Stimulated activated CD8-positive, alpha-beta memory T cell treated with anti-CD3 and anti-CD28 coated beads, Interleukin-12 subunit alpha, Interleukin-12 subunit beta, amount 100 ng/mL, for 1 hour (primary cell): ENCODE measurements at places on chromosomes 5 and 9.
A peak's percentile ranks its signal among the peaks of the same experiment; 100 is the strongest.

GRCh38 chr9:72565535-72565934 lies 44.1 kb downstream of the TMC1 start:
- no peak for DNase-seq

DNA sequence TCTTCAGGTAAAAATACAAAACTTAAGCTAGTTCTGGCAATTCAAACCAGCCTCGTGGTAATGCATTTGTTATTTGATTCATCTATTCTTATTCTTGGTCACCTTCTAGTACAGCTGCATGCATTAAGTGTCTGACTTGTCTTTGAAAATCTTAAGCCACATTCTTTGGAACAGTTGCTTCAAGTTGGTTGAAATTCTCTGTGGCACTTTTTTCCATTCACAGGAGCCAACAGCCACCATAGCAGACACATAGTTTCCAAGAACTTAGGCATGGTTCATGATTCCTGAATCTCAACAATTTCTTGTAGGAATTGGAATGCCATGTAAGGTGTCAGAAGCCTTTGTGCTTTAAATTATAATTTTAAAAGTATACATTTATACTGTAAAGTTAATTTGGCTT lies 47.4 kb upstream of the MEF2C start:
- no peak for DNase-seq

DNA sequence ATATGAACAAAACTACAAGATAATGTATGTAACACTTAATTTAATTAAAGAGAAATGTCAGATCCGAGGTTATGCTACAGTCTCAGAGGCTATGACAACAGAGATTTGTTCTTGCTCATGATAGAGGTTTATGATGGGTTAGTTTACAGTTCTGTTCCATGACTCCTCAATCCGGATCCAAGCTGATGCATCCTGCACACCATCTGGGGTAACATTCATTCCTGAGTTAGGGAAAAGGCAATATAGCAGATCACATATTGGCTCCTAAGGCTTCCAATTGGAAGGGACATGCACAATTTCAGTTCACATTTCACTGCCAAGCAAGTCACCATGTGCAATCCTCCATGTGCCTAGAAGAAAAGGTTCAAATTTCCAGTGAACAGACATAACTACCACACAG lies 40.4 kb downstream of the ABLIM3 start:
- no peak for DNase-seq

DNA sequence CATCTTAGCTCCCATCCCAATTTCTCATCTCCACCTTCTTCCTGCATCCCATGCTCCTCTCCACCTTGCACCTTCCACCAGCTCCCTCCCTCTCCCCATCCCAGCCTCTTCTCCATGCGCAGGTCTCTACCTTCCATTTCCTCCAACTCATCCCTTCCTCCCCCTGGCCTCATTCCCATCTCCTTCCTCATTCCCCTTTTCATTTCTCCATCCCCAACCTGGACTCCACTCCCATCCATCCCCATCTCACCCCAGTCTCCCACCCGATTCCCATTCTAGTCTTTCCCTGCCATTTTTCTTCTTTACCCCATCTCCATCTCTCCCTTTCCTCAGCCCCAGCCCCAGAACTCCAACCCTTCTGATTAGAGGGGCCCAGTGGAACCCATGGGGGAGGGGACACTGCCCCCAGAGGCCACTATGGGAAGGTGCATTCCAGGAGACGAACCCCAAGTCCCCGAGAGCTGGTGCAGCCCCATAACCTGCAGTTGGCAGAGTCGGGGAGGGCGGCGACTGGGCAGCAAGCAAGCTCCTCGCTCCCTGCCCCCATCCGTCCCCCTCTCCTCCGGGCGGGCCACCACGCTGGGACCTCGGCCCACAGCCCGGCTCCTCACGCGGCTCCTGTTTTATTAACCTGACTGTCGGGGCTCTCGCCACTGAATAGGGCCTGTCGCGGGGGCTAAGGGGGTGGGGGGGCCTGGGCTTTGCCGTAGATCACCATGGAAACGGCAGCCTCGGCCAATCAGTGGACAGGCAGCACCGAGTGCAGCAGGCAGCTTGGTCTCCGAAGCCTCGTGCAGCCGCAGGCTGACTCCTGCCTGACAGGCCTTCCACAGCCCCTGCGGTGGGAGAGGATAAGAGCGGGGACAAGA lies 66.7 kb downstream of the PCDH1 start:
- peak; percentile 8 for DNase-seq

DNA sequence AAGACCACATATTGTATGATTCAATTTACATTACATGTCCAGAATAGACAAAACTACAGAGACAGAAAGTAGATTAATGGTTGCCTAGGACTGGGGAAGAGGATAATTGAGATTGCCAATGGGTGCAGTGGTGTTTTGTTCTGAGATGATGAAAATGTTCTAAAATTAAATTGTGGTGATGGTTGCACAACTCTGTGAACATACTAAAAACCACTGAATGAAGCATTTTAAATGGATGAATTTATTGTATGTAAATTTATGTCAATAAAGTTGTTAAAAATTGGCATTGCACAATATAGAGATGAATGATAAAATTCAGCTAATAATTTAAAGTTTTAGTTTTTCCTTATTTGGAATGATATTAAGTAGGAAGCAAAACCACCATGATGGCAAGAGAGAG lies 109.5 kb upstream of the NR4A3 start:
- DNase-seq: no peak

- no peak for DNase-seq
These were observed 28.2 kb downstream of the ITGA2 start for GRCh38 chr5:53017383-53017782.

DNA sequence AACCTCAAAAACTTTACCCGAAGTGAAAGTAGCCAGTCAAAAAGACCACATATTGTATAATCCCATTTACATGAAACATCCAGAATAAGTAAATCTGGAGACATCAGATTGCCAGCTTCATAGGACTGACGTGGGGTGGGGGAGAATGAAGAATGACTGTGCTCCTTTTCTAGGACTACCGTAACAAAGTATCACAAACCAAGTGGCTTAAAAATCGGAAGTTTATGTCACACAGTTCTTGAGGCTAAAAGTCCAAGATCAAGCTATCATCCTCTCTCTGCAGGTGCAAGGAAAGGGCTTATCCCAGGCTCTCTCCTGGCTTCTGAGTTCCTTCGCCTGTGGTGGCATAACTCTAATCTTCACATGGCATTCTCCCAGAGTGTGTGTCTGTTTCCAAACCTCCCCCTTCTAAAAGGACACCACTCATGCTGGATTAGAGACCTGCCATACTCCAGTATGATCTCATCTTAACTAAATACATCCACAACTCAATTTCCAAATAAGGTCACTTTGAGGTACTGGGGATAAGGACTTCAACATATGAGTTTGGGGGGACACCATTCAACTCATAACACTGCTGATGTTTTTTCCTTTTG lies 25.5 kb downstream of the ADAM19 start:
- DNase-seq: no peak

GRCh38 chr5:132277971-132278853 lies 16.0 kb upstream of the SLC22A4 start:
- DNase-seq: no peak

DNA sequence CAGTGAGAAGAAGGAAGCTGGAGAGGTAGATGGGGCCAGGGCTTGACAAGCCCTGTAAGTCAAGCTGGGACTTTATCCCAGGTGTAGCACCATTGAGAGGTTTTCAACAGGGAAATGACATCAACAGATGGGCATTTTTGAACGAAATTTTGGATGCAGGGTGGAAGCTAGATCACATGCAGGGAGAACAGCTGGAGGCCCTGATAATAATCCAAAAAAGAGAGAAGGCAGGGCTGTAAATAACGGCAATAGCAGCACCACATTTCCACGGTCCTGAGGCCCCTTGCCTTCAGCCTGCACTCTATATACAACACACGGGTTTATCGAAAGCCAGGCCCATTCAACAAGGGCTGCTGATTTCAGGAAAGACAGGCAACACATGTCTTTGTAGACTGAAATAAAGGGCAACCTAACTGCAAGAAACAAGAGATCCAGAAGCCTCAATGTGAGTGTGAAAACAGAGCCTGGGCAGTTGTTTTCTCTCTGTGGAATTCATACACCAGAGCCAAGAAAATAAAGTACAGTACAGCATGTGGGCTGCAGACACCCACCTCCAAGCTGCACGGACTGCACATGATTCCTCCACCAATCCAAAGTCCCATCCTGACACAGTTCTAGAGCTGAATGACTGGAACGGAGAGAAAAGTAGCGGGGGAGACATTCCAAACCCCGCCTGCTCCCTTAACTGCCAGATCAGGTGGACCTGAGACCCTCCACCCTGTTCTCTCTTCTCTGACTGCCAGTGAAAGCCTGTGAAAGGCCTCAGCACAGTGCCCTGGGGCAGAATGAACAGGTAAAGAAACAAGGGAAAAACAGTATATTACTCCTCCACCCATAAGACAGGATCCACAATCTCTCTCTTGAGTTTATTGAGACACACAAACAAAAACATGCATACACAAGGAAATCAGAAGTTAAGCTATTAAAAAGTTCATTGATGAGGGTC lies 36.3 kb downstream of the KLHL3 start:
- no peak for DNase-seq

GRCh38 chr9:20670395-20670794 lies 13.7 kb upstream of the FOCAD start:
- no peak for DNase-seq

GRCh38 chr5:158563760-158564390 lies 535.8 kb downstream of the EBF1 start:
- no peak for DNase-seq

DNA sequence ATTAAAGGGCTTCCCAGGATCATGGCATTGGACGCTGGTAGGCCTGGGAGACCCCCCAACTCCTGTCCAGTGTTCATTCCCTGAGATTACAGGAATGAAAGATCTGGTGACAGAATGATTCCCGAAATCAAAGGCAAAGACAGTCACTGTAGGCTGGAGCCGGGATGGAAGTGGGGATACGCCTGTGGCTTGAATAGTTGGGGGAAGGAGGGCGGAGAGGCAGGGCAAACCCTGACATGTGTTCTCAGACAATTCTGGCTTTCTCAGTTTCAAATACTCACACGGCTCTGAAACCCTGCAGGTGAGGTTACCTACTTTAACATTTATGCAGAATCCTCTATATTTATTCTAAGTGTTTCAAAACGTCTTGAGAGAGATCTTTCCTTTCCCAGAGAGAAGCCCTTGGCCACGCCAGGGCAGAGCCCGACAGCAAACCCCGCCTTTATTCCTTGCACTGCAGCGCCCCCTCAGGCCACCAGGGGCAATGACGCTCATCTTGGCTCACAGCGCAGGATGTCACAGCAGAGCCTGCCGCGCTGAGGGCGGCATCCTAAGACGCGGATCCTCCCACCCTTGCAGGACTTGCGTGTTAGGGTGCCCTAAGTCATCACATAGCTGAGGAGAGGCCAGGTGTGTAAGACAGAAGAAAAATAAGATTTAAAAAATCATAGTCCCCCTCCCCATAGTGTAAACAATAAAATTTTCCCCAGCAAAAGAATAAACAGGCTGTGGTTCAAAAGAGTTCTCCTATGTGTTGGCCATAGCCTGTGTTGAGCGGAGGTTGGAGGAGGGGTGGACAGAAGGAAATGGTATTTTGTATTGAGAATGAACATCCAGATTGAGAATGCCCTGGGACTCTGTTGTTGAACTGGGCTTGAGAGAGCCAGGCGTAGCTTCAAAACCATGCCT lies 284.5 kb downstream of the NTRK2 start:
- peak; percentile 1 for DNase-seq

GRCh38 chr5:6340100-6340499 lies 38.2 kb downstream of the MED10 start:
- no peak for DNase-seq

DNA sequence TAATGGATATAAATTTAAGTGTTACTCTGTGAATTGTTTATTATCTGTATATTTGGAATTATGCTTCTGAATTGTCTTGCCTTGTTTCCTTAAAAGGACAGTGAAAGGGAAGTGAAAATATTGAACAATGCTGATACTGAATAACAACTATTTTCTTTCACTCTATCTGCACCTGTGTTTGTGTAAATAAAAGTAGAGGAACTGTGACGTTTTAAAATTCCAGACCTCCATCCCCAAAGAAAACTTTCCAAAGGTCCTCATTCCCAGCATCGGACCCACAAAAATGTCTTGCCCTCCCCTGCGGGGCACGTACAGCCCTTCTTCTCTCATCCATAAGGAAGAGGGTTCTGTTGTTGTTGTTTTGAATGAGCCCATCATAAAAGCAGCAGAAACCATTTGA lies 100.0 kb downstream of the NLN start:
- DNase-seq: no peak

DNA sequence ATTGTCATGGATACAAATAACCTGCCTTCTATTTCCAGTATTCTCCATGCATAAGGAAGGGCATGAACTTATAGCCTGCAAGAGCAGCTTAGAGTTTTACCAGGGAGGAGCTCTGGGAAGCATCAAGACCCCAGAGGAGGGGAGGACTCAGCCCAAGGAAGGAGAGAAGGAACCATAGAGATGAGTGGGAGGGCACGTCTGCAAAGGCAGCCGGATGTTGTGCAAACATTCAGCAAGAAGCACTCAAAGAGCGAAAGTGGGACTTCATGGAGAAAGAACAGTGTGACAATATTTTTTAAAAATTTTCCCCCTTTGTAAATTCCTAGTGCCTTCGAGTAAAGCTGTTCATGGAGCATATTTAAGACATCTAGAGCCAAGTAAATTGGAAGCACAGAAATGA lies 270.1 kb upstream of the PTGER4 start:
- DNase-seq: no peak

DNA sequence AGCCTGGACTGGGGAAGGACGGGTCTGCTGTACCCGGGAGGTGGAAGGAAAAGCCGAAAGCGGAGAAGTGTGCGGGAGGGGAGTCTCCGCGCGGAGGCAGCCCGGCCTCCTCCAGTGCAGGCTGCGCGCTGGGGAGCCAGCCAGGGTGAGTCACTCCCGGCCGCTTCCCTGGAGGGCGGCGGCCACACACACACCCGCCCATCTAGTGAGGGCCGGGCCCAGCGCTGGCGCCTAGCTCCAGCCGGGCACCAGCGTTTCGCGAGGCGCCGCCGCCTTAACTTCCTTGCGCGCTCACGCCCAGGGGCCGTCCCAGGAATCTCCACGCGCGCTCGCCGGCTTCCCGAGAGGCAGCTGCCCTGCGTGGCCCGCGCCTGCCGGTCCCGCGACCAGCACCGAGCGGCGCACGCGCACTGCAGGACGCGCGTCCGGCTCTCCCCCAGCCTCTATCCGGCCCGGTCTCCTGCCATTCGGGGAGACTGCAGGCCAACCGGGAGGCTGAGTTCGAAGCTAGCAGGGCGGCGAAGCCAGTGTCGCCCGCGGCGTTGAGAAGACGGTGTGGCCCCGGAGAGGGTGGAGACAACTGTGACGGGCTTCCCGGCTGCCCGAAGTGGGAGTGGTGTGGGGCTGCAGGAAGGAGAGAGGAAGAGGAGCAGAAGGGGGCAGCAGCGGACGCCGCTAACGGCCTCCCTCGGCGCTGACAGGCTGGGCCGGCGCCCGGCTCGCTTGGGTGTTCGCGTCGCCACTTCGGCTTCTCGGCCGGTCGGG lies at the start of gene JAK2:
JAK2 (plus strand) TSS at position 652 of the 765 bp plus-strand sequence. CDS start 36,716 bp downstream, outside the sequence.
- DNase-seq: peak; percentile 59

- DNase-seq: no peak
These were observed 104.7 kb downstream of the DROSHA start for GRCh38 chr5:31427013-31427723.
